ENCODE measurements at places on chromosomes 5 and 9. TPM values are rescaled to one million over a fixed set of nuclear protein-coding genes. Genes with fewer than 3 reads are reported as not detected.

RFESD gene
- 4.3 TPM for total RNA-seq

MEIKIN gene
- total RNA-seq: not detected

ARRDC3 gene
- total RNA-seq: 101 TPM

PCDHB14 gene
- total RNA-seq: 2.7 TPM

ARHGAP26 gene
- 6.2 TPM for total RNA-seq

CEL gene
- under 0.01 TPM for total RNA-seq

MVB12B gene
- 8.0 TPM for total RNA-seq

FAM221B gene
- not detected for total RNA-seq

MAMDC2 gene
- total RNA-seq: 1.5 TPM

FRMD3 gene
- total RNA-seq: 0.36 TPM

OCLN gene
- total RNA-seq: 6.2 TPM

GDA gene
- not detected for total RNA-seq

PCDHB7 gene
- 2.2 TPM for total RNA-seq

STK32A gene
- total RNA-seq: 1.8 TPM

All from osteoblast (primary cell).